Activated CD8-positive, alpha-beta memory T cell treated with anti-CD3 and anti-CD28 coated beads for 1 hour (primary cell): ENCODE measurements at places on chromosomes 5 and 9.

GRCh38 chr9:116323012-116323411 is 169.4 kb downstream of the PAPPA start:
- no peak for DNase-seq

DNA sequence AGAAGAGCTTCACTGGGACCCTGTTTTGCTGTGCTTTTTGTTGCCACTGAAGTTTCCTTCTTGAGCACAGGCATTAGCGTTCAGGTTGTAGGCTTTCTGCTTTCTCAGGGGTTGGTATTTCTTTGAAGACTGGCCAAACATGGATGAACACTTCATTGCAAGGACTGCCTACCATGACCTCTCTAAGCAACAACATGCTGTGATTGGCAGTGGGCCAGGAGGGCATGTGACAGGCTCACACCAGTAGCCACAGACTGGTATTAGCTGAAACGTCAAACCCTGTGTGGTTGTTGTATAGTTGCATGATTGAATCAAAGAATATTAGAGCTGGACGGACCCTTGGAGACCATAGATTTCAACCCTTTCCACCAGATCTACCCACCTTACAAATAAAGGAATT is 20.0 kb upstream of the MLANA start:
- DNase-seq, result no peak

GRCh38 chr5:32724526-32724925 is 13.4 kb downstream of the NPR3 start:
- DNase-seq, result no peak

- DNase-seq, result no peak
Measured at GRCh38 chr5:116035123-116035522, 2.9 kb downstream of the ARL14EPL start.

GRCh38 chr5:156391139-156391538 is 64.2 kb downstream of the SGCD start:
- no peak for DNase-seq

DNA sequence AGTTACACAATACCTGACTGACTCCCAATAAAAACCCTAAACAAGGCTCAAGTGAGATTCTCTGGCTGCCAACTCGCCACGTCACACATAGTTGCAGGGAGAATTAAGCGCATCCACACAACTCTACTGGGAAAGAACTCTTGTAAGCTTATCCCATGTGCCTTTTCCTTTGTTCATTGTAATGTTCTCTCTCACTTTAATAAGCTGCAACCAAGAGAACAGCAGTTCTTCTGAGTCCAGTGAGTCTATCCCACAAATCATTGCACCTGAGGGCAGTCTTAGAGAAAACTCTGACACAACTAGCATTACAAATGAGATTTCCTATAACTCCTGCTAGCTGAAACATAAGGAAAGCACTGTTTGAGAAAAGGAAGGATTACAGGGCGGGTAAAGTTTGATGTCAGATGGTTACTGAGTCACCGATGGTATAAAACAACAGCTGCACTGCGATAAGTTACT is 27.4 kb downstream of the CENPK start:
- DNase-seq, result no peak

GRCh38 chr5:93088592-93089389 is 492.2 kb downstream of the NR2F1-AS1 start:
- no peak for DNase-seq

DNA sequence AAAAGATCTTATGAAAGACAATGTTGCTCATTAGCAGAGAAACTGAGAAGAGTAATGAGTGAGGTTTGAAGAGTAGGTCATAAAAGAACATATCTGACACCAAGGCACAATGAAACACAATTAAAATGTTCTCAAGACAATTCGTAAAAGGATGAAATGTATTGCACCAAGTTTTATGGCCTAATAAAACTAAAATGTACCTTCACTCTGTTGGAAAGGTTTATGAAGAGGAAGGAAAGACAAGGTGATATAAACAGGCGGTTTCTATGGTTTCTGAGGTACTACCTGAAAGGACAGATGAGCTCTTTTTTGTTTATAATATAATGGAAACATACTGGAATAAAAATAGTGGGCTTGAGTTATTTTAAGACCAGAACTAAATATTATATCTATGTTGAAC is 821.3 kb downstream of the TAF11L14 start:
- DNase-seq, result no peak

- no peak for DNase-seq
Measured at GRCh38 chr9:121289026-121289771, 21.2 kb downstream of the GSN start.

DNA sequence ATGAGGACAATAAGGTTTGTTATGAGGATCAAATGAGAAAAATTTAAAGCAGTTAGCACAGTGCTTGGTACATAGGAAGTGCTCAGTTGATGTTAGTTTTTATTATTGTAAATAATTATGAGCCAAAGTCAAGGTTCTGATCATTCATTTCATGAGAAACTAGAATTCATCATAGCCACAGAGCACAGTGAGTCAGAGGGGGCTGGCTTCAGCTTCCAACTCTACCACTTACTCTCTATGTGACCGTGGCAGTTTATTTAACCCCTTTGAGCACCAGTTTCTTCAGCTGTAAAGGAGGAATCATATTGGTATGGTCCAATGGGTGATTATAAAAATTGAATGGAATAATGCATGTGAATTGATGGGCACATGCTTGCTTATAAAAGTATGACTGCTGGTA is 39.4 kb downstream of the KLHL3 start:
- no peak for DNase-seq

GRCh38 chr5:170434966-170435605 is 45.9 kb upstream of the KCNMB1 start:
- no peak for DNase-seq

- DNase-seq, result no peak
Measured at GRCh38 chr9:87140142-87140541, 192.8 kb upstream of the GAS1 start.

GRCh38 chr5:93018461-93018860 is 562.6 kb downstream of the NR2F1-AS1 start:
- no peak for DNase-seq

GRCh38 chr5:164214698-164215097 is 709.3 kb downstream of the MAT2B start:
- no peak for DNase-seq

DNA sequence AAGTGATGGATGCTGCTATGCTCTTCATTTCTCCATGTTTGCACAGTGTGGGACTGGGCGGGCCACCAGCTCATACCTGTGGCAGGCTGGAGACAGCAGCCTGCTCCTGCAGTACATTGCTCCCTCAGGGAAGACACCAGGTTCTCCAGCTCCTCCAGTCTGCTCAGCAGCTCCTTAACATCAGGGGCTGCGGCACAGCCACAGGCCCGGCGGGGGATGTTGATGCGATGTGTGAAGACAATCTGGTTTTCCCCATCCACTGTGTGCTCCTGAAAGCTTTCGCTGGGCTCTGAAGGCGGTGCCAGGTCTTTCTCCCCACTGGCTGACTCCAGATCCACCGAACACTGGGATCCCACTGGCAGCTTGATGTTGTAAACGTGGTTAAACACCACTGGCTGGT is 27.5 kb downstream of the TNC start:
- DNase-seq, result no peak

- no peak for DNase-seq
Measured at GRCh38 chr5:119895066-119895465, 265.7 kb downstream of the FAM170A start.

DNA sequence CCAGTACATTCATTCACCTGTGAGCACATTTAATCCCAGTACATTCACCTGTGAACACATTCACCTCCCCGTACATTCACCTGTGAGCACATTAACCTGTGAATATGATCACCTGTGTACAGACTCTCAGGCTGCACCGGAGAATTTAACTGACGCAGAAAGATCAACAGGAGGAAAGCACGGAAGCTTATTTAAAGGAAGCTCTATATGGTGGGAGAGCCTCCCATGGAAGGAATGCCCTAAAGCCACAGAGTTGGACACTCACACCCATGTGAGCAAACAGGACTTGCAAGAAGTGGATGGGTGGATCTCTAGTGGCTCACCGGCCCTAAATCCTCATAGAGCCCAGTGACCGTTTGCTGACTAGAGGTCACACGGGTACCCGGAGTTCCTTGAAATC is 38.2 kb downstream of the TRIP13 start:
- no peak for DNase-seq

DNA sequence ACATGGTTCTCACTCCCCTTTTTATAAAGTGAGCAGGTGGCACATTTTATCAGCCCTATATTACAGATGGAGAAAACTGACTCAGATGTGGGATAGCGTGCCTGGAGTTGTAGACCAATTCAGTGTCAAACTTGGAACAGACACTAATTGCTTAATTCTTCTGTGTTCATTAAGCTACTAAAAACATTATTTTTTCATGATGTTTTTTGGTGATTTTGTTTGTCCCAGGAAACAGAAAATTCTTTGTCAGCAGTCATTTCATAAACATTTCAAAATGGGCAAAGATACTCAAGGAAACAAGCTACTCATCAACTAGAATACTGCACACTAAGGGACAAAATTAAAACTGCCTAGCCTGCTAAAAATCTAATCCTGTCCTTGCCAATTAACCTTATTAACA is 2.2 kb downstream of the ABHD17B start:
- no peak for DNase-seq

- no peak for DNase-seq
Measured at GRCh38 chr5:180187767-180188166, 21.2 kb downstream of the RASGEF1C start.

- no peak for DNase-seq
Measured at GRCh38 chr5:65771266-65771665, 49.3 kb downstream of the NLN start.

GRCh38 chr5:110031402-110032140 is 341.8 kb downstream of the MAN2A1 start:
- DNase-seq, result no peak

GRCh38 chr5:131986161-131986912 is 25.1 kb downstream of the ACSL6 start:
- DNase-seq, result no peak

- DNase-seq, result no peak
Measured at GRCh38 chr9:14278291-14278721, 35.6 kb downstream of the NFIB start.

- DNase-seq, result no peak
Measured at GRCh38 chr5:141477044-141477575, 1.3 kb downstream of the PCDHGC3 start.

DNA sequence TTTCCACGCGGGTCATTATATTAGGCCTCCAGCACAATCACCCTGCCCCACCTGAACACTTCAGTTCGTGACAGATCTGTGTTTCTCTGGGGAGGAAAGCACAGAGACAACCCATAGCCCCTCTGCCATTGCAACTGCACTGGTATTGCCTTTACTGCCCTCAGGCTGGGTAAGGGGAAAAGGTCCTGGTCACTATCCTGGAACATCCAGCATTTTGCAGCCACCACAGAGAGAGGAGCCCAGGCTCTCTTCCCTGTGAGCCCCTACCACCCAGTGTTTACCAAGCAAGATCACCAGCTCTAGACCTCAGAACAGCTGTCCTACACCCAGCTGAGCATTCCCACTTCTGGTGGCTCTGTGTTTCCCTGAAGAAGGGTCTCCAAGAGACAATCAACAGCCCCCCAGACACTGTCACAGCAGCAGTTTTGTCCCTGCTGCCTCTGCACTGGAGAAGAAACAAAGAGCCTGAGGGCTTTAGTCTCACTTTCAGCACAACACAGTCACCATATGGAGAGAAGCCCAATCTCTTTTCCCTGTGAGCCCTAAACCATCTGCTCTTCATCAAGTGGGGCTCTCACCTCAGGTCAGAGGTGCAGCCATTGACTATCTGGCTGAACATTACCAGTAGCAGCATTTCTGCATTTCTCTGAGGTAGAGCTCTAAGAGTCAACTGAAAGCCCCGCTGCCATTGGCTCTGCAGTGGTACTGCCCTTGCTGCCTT is 655.2 kb upstream of the FAM174A start:
- DNase-seq, result no peak

DNA sequence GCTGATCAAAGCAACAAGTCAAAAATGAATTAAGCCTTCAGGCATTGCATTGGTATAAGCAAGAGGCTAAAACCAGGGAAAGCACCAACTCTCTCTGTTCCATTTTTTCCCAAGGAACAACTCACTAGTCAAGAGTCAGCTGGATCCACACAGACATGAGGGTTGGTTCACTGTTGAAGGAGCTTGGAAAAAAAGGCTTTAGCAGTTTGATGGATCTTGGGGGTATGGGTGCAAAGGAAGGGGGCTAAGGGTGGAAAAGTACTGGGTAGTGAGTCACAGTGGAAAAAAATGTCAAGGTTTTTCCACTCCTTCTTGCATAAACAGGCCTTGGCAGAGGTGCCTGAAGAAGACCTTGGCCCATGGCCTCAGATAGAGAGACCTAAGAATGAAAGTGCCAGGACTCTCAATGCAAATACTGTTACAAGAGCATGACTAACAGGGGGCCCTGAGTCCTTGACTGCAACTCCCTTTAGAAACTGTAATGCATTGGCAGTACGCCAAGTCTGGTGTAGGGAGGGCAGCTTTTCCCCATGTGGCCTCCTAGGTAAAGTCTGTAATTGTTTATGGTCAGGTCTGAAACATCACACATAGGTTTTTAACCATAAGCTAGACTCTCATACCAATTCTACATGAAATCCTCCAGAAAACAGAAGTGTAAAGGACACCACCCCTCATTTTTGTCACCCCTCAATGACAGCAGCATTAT is 23.7 kb downstream of the ACTL7A start:
- DNase-seq, result no peak

- DNase-seq, result no peak
Measured at GRCh38 chr9:76216161-76216649, 178.0 kb downstream of the RFK start.

GRCh38 chr9:77969083-77969482 is 62.5 kb downstream of the GNAQ start:
- no peak for DNase-seq

GRCh38 chr9:77773381-77773780 is 125.3 kb upstream of the GNA14 start:
- DNase-seq, result no peak

DNA sequence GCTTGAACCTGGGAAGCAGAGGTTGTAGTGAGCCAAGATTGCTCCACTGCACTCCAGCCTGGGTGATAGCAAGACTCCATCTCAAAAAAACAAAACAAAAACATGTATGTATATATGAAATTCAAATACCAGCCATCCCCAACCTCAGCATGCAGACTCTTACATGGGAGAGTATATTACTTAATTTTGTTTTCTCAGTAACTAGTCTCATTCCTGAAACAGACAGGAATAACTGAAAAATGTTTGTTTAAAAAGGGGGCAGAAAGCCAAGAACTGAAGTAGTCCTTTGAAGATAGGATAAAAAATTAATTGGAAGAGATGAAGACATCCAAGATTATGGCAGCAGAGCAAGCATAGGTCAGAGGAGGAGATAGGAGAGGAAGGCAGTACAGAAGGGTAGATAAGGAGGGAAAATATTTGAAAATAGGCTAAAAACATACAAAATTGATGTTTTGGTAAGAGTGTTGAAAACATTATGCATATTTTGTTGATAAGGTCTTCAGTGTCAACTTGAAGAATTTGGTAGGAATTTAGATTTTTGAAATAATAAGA is 309.9 kb downstream of the MAT2B start:
- DNase-seq, result no peak
